ENCODE measurements at places on chromosomes 5 and 9. TPM values are rescaled to one million over a fixed set of nuclear protein-coding genes. Genes with fewer than 3 reads are reported as not detected.

The ZNF608 gene
- 17.4 TPM for total RNA-seq

GRCh38 chr9:23659346-23660006 lies 166.6 kb downstream of the ELAVL2 start:
- no peaks in the 10 kb centered on the region for H3K36me3 ChIP-seq
- no peaks in the 10 kb centered on the region for H3K4me1 ChIP-seq
- H3K27ac ChIP-seq: no peak overlapping the region
- no peak for DNase-seq

DNA sequence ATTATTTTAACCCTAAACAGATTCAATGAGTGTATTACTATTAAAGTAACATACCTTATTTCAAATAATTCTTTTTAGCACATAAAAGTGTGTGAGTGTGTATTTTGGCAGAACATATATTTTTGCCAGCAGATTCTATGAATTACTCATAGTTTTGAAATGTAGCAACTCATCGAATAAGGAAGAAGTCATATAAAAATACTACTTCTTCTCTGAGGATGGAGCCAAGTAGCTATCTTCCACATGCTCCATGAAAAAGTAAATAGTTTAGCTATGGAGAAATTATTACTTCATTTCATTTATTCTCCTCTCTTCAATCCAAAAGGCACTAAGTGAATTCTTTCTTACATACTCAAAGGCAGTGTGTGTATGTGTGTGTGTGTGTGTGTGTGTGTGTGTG lies 1090.4 kb upstream of the CDH6 start:
- H3K36me3 ChIP-seq: no peaks in the 10 kb centered on the region
- no peak overlapping the region for H3K27ac ChIP-seq
- DNase-seq: no peak

The ACTBL2 gene
- total RNA-seq: not detected

DNA sequence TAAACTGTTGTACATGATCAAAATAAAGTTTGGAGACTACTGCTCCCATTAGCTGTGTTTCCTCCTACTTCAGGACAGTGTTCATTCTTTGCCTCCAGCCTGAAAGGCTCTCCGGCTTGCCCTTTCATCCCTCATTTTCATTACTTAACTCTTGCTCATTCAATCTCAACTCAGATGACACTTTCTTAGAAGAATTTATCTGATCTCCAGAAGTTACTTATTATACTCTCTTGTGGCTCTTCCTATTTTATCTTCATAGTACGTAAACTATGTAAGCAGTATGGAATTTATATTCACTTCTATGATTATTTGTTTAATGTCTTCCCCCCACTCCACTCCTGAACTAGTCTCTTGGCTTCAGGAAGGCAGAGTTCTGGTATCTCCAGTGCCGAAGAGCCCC lies 1737.9 kb upstream of the C9orf72 start:
- no peaks in the 10 kb centered on the region for H3K27me3 ChIP-seq
- no peak for DNase-seq
- no peaks in the 10 kb centered on the region for H3K4me1 ChIP-seq
- no peaks in the 10 kb centered on the region for H3K36me3 ChIP-seq
- no peak overlapping the region for H3K4me3 ChIP-seq

DNA sequence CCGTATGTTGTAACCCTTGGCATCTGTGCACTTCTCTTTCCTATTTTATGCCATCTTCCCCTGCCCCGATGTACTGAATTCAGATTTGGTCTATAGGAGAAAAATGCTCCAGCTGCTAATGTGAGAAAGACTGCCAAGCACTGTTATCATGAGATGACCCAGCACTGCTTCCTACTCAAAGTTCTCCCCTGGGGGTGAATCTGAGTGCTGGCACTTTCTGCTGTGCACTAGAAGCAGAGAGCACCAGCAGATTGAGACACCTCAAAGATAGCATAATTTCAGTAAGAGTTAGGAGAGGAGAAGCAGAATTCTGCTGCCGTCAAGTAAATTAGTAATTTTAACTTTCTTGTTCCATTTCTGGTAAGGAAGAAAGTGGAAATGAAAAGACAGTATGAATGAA lies 92.8 kb upstream of the ACOT12 start:
- H3K4me3 ChIP-seq: no peak overlapping the region
- DNase-seq: no peak
- no peaks in the 10 kb centered on the region for H3K27me3 ChIP-seq
- H3K4me1 ChIP-seq: no peaks in the 10 kb centered on the region
- no peak overlapping the region for H3K27ac ChIP-seq

The BTNL8 gene
- total RNA-seq: not detected

GRCh38 chr9:6827439-6828145 lies 69.8 kb downstream of the KDM4C start:
- DNase-seq: peak; percentile 56
- no peaks in the 10 kb centered on the region for H3K4me1 ChIP-seq
- peaks cover 35% of the 10 kb centered on the region for H3K36me3 ChIP-seq

GRCh38 chr5:36722900-36723299 lies 116.5 kb downstream of the SLC1A3 start:
- no peaks in the 10 kb centered on the region for H3K27me3 ChIP-seq
- peak; percentile 72 for DNase-seq
- H3K4me1 ChIP-seq: peaks cover 56% of the 10 kb centered on the region
- H3K36me3 ChIP-seq: peaks cover 3% of the 10 kb centered on the region

DNA sequence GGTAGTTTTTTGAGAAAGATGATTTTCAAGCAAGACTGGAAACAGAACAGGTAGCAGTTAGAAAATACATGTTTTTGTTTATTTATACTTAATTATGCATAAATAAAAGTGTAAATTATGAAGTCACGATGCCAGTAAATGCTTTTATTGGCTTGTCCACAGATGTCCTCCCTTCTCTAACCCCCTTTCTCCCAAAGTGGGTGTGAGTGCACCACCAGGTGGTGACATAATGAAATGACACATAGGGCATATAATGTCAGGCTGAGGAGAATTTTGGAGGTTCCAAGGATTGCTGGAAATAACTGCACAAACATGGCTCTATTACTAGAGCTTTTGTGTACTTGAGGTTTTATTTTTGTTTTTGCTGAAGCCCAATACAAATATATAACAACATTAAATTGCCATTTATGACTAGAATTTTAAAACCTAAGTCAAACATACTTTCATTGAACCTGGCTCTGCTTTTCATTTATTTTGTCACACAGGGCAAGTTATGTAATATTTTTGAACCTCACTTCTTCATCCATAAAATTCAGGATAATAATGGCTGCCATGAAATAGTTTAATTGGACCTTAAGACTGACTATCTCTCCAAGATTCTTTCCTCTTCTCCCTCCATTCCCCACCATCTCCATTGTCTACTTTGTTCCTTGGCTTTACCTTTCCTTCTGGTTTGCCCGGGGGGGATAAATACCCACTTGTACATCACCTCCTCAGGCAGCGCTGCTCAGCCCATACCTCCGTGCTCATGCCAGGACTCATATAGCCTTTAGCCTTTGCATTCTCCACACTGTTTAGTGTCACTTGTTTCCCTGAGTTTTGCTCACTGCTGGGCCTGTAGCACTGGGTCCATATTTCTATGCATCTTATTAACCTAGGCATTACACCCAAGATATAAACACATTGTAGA lies 168.8 kb downstream of the PDE4D start:
- H3K27me3 ChIP-seq: no peaks in the 10 kb centered on the region
- no peaks in the 10 kb centered on the region for H3K4me1 ChIP-seq
- DNase-seq: peak; percentile 59
- H3K4me3 ChIP-seq: no peak overlapping the region
- no peak overlapping the region for H3K27ac ChIP-seq
- H3K36me3 ChIP-seq: no peaks in the 10 kb centered on the region

- H3K4me3 ChIP-seq: peak overlapping the region; percentile 92
- peaks cover 35% of the 10 kb centered on the region for H3K4me1 ChIP-seq
These were observed 28.4 kb downstream of the ZFP62 start for GRCh38 chr5:180832638-180833068.

The MARCHF3 gene
- 35.0 TPM for total RNA-seq

DNA sequence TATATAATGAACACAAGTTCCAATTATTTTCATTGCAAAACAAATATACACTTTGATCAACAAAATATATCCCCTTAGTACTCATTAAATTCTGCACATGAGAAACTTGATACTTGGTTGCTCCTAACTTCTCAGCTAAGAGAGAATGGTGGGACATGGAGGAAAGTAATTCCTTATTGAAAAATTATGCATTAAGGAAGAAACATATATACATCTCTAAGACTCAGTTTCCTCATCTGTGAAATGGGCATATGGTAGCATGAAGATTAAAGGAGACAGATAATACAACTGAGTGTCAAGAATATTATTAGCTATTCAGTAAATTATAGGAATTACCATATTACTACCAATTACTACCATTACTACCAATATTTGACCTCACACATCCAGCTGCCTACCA lies 85.8 kb downstream of the CRB2 start:
- H3K36me3 ChIP-seq: no peaks in the 10 kb centered on the region
- H3K27ac ChIP-seq: no peak overlapping the region
- no peak for DNase-seq
- H3K4me1 ChIP-seq: no peaks in the 10 kb centered on the region
- no peak overlapping the region for H3K4me3 ChIP-seq

The PLEKHG4B gene
- 0.10 TPM for total RNA-seq

The SARDH gene
- total RNA-seq: 0.07 TPM

- DNase-seq: no peak
- H3K36me3 ChIP-seq: no peaks in the 10 kb centered on the region
- H3K27ac ChIP-seq: no peak overlapping the region
- H3K4me1 ChIP-seq: no peaks in the 10 kb centered on the region
- H3K4me3 ChIP-seq: no peak overlapping the region
- no peaks in the 10 kb centered on the region for H3K27me3 ChIP-seq
These were observed 73.9 kb upstream of the PCSK1 start for GRCh38 chr5:96506866-96507527.

The ARHGEF28 gene
- not detected for total RNA-seq

The PCDHB14 gene
- total RNA-seq: 0.10 TPM

DNA sequence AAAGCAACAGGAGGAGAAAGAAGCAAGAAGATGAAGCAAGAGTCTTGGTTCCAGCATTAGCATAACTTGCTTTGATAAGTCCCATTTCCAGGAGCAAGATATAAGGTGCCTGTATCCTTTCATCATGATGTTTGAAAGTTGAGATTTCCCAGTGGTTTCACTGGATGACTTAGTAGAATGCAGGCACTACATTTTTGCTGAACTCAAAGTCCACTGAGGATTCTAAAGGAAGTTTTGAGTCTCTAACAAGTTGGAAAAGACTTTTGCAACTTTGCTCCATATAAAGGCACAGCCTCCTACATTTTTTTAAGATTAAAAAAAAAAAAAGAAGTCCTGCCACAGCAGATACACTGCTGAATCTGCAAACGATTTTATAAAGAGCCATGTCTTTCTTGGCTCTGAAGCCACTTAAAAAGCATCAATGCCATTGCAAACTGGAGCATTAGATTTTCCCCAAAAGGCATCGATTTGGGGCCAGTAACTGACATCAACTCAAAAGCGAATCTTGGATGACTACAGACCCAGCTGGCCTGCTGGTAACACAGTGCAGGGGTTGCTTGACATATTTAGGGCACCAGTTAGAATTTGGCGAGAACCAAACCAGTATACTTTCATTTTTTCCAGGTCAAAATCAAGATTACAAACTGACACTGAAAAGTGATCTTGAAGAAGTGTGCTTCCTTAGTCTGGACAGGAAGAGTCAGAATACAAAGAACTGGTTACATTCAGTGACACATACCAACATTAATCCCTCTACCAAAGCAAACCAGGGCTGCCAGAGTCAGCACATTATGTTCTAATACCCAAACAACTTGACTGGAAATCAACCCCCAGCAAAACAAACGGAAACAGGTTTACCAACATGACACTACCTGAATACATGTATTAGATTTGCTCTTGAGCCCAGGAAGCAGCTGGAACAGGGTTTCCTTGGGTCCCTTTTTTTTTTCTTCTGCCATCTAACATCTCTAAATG lies 39.1 kb upstream of the KCNV2 start:
- H3K4me3 ChIP-seq: no peak overlapping the region
- DNase-seq: no peak
- no peaks in the 10 kb centered on the region for H3K27me3 ChIP-seq
- H3K27ac ChIP-seq: no peak overlapping the region
- no peaks in the 10 kb centered on the region for H3K36me3 ChIP-seq

DNA sequence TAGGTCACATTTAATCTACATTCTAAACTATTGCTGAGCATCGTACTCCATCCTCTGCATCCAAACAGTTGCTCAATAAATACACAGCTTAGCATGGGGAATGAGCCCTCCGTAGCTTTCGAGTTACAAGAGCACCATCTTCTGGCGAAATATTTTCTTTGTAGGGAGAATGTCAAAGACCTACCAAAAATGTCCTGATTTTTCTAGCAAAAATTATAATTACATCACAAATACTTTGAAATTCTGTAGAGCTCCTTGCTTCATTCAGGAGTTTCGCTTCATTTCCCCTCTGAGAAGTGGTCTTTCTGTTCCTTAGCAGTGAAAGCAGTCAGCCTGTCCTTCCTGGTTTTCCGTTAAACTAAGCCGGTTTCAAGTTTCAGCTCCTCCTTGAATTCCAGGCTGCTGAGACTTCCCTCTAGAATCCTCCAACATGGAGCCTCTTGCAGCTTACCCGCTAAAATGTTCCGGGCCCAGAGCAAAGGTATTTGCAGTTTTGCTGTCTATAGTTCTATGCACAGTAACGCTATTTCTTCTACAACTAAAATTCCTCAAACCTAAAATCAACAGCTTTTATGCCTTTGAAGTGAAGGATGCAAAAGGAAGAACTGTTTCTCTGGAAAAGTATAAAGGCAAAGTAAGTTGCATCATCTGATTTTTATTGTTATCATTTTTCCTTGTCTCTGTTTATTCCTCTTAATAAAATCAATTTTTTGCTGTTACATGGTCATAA lies at the start of gene GPX8:
TSS of gene GPX8 (plus strand) at position 409 of the 730 bp plus-strand sequence. CDS start at position 431, 22 bp downstream.
- no peaks in the 10 kb centered on the region for H3K4me1 ChIP-seq
- no peak within 1 kb of the TSS for H3K4me3 ChIP-seq
- no peak within 1 kb of the TSS for H3K27ac ChIP-seq
- H3K27me3 ChIP-seq: peaks cover 18% of the 10 kb centered on the region

The TMEM215 gene
- not detected for total RNA-seq

The VLDLR gene
- 0.10 TPM for total RNA-seq

- no peak overlapping the region for H3K27ac ChIP-seq
- no peaks in the 10 kb centered on the region for H3K36me3 ChIP-seq
- no peak overlapping the region for H3K4me3 ChIP-seq
- DNase-seq: no peak
- H3K4me1 ChIP-seq: no peaks in the 10 kb centered on the region
These were observed 138.8 kb upstream of the COL5A1 start for GRCh38 chr9:134502809-134503211.

DNA sequence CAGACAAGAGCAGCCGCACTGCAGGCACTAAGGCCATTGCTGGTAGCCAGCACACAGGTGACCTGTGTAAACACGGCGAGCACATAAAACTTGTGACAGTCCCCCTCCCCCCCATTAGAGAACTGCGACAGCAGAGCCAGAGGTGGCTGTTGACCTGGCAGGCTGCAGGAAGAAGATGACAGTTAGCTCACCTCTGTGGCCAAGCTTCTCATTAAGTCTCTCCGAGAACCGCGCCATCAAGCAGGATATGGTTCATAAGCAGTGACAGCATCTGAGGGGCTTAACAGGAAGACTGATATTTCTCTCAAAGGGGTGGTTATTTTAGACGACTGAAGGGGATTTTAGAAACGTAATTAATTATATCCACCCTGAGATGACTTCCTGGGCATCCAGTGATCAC lies 5.2 kb downstream of the SURF4 start:
- H3K4me3 ChIP-seq: no peak overlapping the region
- no peak for DNase-seq
- peaks cover 33% of the 10 kb centered on the region for H3K4me1 ChIP-seq
- H3K27me3 ChIP-seq: no peaks in the 10 kb centered on the region
- H3K27ac ChIP-seq: peak overlapping the region; percentile 51
- H3K36me3 ChIP-seq: peaks cover 48% of the 10 kb centered on the region

All from B cell (primary cell).